ENCODE measurements at places on chromosomes 16 and 17.

DNA sequence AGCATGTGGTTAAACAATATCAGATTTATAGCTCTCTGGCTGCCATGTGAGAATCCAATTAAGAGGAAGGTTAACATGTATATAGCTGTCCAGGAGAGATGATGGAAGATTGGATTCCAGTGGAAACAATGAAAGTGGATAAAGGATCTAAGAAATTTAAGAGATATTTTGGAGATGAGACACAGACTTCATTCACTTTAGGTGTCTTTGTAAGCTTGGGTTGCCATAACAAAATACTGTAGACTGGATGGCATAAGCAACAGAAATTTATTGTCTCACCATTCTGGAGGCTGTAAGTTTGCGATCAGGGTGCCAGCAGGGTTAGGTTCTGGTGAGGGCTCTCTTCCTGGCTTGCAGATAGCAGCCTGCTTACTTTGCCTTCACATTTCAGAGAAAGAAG, 155.9 kb upstream of the MYOCD start:
- no peak for DNase-seq

GRCh38 chr16:27980076-27980775, 83.3 kb downstream of the GSG1L start:
- DNase-seq: no peak

DNA sequence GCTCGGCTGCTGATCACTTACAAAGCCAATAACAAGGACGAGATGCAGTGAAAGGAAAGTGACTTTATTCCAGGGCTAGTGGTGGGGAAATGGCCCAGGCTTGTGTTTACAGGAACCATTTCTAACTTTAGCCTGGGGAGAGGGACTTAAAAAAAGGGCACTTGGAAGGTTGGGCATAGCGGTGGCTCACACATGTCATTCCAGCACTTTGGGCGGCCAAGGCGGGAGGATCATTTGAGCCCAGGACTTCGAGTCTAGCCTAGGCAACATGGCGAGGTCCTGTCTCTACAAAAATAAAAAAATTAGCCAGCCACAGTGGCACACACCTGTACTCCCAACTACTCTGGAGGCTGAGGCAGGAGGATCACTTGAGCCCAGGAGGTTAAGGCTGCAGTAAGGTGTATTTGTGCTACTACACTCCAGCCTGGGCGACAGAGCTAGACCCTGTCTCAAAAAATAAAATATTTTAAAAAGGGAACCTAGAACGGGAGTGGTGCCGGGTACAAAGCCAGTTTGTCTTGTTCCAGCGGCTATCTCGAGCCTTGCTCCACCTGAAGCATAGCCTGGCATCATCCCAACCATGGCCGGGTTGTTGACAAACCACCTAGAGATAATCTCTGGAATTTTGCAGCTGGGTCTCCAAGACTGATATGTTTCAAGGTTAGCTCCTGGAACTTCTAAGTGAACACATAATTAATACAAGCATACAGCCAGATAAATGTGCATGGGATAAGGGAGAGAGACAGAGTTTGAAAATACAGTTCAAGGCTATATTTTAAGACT, 5.7 kb upstream of the TVP23A start:
- no peak for DNase-seq

DNA sequence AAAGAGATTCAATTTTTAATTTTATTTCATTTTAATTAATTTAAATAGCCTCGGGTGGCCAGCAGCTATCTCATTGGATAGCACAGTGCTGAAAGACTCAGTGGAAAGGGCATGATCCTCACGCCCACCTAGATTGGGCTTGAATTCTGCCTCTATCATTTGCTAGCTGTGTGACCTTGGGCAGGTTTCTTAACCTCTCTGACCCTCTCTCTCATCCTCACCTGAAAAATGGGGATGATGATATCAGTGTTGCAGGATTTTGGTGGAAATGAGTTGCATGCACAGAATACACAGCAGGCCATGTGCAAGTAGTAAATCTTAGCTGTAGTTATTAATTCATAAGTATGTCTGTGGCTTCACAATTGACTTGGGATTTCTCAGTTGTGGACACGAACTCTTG, 272.4 kb upstream of the XYLT1 start:
- DNase-seq: no peak

DNA sequence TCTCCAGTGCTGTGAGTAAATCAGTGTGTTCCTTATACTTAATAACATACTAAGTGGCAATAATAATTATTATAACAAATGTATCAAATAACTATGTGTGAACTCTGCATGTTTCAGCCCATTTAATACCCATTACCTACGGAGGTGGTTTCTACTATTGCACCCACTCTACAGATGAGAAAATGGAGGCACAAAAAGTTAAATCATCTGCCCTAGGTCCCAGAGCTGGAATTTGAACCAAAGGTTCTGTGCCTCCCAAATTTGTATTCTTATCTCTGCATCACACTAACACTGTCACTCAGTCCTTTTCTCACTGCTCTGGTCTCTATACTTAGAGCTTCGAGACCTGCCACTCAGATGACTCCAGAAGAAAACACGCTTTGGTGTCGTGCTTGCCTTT, 417.0 kb downstream of the MAF start:
- DNase-seq: no peak

GRCh38 chr16:50699326-50700159, 6.1 kb downstream of the NOD2 start:
- DNase-seq: no peak

DNA sequence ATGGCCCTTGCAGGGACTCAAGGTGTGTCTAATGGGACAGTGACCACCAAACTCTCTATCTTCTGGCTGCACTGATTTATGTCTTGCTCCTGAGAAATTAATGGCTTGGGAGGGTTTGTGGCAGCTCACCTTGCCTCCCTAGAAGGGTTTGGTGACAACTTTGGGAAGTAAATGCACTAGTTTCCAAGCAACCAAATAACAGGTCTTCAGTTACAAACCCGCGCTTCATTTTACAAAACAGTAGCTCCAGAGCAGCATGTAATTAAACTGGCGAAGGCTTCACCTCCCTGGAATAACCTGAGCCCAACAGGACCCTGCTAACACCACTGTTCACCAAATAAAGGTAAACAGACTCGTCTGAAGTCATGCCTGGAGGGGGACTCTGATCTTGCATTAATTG, 318.3 kb downstream of the SLC39A11 start:
- DNase-seq: no peak

- DNase-seq: no peak
Measured at GRCh38 chr17:4880857-4881256, 18.5 kb upstream of the C17orf107 start.

DNA sequence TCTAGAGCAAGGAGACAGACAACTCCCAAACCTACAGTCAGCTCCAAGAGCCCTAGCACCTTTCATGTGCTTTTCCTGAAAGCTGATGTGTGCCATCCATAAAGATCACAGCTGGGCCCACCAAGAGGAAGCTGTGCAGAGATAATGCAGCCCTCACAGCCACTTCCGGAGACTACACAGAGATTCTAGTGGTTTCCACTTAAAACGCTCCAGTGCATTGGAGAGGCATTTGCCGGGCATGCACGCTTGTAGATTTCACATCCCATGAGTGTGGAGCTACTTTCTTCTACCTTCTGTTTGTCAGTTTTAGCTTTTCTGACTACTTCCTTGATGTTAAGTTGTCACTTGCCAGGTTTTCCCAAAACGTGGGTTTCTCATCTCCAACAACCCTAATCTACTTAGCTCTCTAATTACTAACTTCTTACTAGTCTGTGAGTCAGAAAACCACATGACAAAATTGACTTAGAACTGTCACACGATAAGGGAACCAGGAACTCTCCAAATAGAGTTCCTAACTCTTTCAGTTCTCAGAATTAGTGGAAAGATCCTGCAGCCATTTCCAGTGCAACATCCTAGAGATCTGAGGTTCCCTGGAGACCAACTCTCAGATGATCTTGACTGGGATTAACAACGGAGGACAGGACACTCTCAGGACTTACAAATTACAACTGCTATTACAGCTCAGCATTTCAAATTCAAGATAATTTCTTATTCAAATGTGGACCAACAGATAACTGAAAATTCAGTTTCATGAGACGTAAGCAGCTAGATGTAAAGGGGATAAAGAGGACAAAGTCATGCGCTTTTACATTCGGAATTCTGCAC, 28.6 kb downstream of the PMP22 start:
- no peak for DNase-seq

DNA sequence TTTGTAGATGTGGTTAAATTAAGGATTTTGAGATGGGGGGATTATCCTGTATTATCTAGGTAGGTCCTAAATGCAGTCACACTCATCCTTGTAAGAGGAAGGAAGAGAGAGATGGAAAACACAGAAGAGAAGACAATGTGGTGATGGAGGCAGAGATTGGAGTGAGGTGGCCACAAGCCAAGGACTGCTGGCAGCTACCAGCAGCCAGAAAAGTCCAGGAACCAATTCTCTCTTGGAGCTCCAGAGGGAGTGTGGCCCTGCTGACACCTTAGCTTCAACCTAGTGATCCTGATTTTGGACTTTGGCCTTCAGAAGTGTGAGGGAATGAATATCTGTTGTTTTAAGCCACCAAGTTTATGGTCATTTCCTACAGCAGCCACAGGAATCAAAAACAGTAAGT, 18.0 kb downstream of the MAPT start:
- no peak for DNase-seq

GRCh38 chr16:23403547-23403946, 49.4 kb downstream of the COG7 start:
- no peak for DNase-seq

DNA sequence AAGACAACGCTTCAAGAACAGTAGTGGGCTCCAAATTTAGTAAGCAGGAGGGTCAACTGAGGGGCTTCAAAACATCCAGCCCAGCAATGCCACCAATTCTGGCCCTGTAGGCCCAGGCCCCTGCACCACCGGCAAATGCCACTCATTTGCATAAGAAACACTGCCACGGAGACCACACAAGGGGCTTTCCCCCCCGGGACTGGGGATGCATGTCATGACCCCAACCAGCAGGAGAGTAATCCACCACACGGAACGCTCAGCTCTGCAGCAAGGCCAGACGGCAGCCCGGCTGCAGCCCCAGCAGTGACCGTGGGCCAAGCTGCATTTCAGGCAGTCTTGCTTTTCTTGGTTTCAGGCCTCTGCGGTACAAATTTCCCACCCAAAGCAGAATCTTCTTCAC, 14.1 kb downstream of the TMEM11 start:
- no peak for DNase-seq

DNA sequence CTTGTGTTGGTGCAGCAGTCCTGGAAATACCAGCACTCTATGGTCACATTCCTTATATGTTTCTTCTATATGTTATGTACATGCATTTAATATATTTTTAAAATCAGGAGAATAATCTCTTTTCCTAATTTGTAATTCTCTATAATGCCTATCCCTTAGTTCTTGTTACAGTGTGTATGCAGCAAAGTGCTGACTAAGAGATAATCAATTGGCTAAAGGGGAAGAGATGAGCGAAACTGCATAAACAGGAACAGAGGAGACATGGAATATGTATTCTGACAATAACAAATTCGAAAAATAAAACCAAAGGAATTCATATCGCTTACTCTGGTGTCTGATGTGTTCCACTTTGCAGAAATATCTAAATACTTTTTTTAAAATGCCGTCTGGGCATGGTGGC, 41.7 kb downstream of the SYNRG start:
- DNase-seq: no peak

DNA sequence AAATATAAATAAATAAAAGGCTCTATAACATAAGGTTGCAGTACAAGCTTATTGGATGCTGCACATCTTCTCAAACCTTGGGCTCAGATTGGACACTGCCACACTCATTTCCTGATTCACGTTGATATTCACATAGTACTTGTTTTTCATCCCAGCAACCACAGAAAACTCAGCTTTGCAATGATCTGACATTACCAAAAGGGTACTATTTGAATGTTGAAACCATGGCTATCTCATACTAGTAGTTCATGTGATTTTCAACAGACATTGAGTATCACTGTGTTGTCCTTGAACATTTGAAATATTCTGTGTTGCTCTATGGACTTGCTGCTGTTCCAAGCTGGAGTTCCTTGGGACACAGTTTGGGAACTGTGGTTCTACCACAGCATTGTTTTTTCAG, 14.0 kb upstream of the DDX52 start:
- DNase-seq: no peak

- DNase-seq: no peak
Measured at GRCh38 chr16:63216696-63217423, 1180.6 kb upstream of the CDH8 start.

DNA sequence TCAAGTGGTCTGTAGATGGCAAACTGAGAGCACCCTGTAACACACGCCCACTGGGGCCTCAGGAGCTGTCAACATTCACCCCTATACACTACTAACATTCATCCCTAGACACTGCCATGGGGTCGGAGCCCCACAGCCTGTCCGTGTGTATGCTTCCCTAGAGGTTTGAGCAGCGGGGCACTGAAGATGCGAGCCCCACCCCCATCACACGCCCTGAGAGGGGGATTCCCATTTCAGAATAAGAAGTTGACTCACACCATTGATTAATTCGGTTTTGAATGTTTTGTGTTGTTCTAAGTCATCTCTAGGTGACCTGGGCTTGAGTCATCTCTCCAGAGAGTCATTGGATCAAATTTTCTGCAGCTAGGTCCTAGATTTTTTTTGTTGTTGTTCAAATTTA, 37.3 kb upstream of the MMD start:
- no peak for DNase-seq

- DNase-seq: no peak
Measured at GRCh38 chr17:40317345-40317873, 8.4 kb downstream of the RARA start.

- DNase-seq: no peak
Measured at GRCh38 chr17:70344386-70345060, 175.2 kb downstream of the KCNJ2 start.

Data from nucleus accumbens (tissue), 56 donors.